ENCODE measurements at places on chromosomes 6 and 20.

- DNase-seq = no peak
These were observed 17.0 kb upstream of the SNX3 start for GRCh38 chr6:108277831-108278230.

DNA sequence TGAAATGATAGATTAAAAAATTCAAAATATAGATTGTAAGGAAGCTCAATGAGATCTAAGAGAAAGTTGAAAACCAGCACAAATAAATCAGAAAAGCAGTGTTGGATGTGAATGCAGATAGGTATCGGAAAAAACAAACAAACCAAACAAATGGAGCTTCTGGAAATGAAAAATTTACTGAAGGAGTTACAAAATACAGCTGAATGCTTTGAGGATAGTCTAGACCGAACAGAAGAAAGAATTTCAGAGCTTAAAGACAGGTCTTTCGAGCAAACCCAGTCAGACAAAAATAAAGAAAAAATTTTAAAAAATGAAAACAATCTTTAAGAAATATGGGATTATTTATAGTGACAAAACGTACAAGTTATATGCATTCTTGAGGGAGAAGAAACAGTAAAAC, 146.7 kb downstream of the FAM83B start:
- no peak for DNase-seq

DNA sequence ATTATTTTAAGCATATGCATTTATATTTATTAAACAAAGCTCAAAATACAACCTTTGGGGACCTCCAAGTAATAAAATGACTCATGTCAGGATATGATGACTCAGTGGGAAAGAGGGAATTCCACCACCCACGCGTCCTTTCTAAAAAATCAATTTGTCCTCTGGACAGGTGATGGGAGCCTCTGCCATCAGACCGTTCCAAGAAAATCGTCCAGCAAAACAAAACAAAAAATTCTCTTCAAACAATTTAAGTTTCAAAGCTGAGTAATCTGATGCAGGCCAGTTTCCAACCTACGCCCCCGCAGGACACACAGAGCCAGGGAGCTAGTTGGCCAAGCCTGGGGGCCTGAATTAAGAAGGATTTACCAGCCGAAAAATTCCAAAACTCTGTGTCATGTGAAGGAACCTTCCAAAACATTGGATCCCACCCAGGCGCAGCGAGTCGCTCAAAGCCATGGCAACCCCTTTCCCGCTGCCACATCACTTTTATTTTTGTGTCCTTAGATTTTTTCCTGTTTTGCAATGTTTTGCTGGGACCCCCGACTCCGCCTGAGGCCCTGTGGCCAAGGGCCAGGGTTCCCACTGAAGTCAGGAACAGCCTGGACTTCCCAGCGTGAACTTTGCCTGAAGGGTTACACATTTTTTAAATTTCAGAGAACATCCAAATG, 95.3 kb downstream of the NFATC2 start:
- DNase-seq = peak; percentile 88

DNA sequence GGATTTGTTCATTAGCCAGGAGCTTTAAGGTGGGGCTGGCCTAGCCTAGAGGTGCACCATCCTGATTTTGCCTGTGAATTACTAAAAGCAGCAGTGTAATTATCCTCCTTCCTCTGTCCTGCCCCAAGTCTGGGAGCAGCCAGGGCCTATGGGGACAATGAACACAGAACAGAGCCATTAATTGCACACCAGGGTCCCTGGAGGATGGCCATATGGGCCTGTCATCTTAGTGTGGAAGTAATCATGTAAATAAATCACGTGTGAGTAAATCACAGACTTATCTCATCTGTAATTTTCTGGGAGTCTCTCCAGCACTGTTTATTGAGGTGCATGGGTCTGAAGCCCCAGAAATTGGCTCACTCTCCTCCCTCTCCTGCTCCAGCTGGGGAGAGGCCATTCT, 176.3 kb downstream of the LRFN2 start:
- no peak for DNase-seq

DNA sequence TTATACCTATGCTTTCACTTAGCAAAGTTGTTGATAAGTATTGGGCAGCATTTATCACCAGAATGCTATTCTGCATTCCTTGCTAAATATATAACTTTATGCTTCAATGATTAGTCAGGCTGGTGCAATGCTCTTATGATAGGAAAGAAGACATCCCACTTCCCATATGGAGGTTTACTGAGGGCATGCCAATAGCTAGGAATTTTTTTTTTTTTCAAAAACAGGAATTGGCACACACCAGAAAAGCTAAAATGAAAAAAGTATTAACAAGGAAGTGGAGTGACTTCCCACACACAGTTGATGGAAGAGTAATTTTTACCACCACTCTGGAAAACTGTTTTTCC, 90.8 kb downstream of the FRK start:
- DNase-seq = no peak

DNA sequence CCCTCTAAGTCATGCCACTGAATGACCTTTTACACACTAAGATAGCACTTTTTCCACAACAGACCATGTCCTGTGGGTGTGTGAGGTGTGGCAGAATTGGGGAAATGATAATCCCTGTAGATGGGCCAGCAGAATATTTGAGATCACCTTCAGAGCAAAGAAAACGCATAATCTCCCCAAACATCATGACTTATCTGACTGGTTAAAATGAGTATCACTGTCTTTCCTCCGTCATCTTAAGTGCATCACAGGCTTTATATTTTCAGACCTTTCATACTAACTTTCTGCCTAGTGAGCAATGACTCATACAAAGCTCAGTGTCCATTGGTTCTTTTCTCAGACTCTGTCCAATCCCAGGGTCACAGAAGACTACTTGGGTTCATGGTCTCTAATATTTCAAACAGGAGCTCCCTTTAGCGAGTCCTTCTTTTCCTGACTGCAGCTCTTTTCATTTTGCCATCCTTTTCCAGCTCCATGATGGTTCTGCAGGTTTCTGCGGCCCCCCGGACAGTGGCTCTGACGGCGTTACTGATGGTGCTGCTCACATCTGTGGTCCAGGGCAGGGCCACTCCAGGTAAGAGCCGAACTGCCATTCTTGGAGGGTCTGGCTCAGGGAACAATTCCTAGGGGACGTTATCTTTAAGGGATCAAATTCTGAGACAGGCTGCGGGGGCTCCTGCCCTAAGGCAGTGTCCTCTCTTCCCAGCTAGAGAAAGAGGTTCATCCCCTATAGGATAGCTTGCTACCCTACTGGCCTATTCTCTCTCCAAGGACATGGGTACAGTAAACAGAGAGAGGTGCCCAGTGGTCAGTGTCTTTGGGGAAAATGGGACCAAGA, at the start of gene HLA-DPB1:
TSS of gene HLA-DPB1 (plus strand) at position 423 of the 838 bp plus-strand sequence. CDS start at position 475, 52 bp downstream.
- no peak for DNase-seq

GRCh38 chr6:55963301-55963700, 87.9 kb upstream of the BMP5 start:
- DNase-seq = no peak

DNA sequence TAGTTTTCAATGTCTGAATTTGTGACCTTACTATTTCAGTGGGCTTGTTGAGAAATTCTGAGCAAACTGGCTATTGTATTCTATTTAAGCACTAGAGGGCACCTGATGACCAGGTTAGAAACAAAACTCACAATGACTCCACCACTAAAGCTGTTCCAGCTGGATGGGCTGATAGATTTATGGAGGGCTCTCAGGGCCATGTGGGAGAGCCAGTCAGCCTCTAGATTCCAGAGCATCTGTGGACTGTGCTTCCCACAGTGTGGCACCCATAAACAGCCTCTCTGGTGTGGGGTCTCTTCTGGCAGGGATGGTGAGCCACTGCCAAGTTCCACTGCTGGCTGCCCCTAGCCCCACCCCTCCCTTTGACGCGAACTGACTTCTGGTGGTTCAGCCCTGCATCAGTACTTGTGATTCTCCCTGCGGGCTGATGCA, 29.2 kb downstream of the C6orf58 start:
- DNase-seq = no peak

GRCh38 chr6:30741789-30742315, 635 bp downstream of the FLOT1 start:
- no peak for DNase-seq

GRCh38 chr6:7628479-7628878, 38.5 kb downstream of the SNRNP48 start:
- DNase-seq = no peak

GRCh38 chr6:82419859-82420258, 56.2 kb downstream of the TPBG start:
- DNase-seq = no peak

GRCh38 chr6:68826501-68826900, 191.4 kb downstream of the ADGRB3 start:
- DNase-seq = no peak

DNA sequence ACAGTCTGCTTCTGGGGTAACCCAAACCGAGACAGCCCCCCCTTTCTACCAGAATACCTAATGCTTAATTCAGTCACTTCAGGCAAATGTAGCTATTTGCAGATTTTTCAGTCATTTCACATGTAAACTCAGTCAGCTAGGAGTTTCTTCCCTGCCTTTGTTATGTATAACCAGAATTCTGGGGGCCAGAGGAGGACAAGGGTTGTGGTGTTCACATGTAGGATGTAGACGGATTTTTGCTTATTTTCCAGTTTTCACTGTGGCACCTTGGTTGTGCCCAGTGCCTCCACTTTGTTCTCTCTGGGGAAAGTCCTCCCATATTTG, 51.1 kb downstream of the PROKR2 start:
- no peak for DNase-seq

GRCh38 chr6:135880066-135880972, 28.8 kb downstream of the PDE7B start:
- DNase-seq = peak; percentile 31

GRCh38 chr20:38296433-38296832, 7.5 kb upstream of the BPI start:
- DNase-seq = no peak

DNA sequence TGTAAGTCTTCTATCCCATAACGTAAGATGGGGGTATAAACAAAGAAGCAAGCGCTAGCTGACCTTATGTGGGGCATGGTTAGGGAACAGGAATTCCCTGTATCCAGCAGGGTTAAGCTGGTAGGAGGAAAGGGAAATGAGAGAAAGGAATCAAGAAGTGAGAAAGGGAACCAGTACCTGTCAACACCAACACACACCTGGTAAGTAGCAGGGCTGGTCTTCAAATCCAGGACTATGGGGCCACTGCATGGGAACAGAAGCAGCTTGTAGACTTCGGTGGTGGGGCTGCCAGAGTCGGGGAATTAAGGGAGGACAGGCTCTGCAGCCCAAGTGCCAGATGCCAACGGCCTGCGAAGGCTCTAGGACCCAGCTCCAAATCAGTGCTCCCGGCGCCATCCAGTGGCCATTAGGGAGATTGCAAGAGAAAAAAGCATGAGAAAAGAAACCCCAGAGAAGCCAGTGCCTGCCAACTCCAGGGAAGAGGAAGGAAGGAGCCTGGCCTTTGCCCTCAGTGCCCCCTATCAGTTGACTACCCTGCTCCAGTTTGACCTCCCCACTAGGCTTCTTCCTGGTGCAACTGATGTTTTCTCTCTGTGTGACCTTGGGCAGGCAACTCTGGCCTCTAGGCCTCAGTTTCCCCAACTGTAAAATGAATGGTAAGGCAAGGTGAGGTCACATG, 15.8 kb upstream of the RBPJL start:
- DNase-seq = peak; percentile 82

DNA sequence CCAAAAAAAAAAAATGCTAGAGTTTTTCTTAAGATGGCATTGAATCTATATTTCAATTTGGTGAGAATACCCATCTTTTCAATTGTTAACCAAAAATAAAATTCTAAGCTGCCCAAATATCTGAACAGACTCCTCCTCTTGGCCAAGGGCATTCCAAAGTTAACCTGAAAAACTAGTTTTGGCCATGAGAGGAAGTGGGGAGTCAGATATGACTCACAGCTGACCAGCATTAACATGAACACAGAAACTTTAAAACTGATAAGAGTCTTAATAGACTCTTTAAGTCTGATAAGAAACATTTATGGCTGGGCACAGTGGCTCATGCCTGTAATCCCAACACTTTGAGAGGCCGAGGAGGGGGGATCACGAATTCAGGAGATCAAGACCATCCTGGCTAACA, 171.3 kb downstream of the FAXC start:
- no peak for DNase-seq

DNA sequence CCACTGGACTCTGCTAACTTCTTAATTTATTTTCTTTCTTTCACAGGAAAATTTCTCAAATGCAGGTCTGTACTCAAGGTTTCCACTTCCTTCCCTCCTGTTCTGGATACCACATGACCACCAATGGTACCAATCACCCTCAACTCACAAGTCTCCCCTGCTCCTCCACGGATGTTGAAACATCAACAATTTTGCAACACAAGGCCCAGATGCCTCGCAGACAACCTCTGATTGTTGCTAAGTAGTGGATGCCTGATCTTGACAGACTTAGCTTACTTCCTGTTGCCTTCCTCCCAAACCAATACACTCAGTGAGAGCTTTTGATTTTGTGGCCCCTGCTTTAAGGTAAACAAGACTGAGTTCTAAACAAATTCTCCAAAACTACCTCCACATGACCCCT, 146.6 kb downstream of the FRK start:
- DNase-seq = no peak

- no peak for DNase-seq
These were observed 318.7 kb downstream of the CDH4 start for GRCh38 chr20:61570646-61571195.

- no peak for DNase-seq
These were observed 188.8 kb downstream of the HIVEP2 start for GRCh38 chr6:142756215-142756630.

DNA sequence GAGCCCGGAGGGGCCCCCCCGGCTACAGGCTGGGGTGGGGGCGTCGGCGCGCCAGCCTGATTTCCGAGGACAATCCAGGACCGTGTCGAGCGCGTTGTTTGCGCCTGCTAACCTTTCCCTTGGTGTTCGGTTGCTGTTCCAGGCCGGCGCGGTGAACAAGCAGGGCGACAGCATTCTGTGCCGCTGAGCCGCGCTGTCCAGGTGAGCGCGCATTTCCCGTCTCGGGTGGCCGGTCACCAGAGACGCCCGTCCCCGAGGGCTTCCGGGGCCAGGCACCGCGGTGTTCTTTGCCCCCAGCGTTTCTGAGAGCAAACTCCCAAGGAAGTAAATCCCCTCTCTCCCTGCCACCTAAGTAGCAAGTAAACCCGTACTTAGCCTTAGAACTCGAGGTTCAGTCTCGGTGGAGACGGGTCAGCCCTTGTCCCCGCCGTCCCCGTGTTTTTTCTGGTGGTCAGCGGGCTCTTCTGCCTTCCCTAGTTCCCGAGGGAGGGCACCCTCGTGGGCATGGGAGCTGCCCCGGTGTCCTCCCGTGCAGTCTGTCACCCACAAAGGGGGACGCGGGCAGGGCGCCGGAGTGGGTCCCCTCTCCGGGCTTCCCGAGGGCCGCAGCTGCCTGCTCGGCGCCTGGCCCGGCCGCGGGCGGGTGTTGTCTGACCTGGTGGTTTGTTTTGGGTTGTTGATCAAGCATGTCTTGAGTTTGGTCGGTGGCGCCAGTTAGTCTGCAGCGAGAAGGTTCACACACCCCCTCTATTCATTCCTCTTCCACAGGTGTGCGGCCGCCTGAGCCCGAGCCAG, 1.5 kb downstream of the ID4 start:
- peak; percentile 60 for DNase-seq

Data from right hindlimb (tissue), 1 donor.